ENCODE measurements at places on chromosomes 16 and 17.

DNA sequence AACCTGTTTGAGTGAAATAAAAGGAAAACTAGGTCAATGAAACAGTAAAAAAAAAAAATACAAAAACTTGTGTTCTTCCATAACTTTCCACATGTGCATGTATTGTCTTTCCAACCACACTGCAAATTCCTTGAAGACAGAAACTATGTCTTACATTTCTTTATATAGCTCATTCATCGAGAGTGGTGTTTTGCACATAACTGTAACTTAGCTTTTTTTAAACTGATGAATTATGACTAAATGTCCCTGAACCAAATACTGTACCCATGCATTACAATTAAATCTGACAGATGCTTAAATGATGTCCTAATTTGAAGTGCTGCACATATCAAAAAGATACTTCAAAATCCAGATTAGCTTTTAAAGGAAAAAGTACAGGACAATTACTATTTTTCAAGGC is 50.1 kb downstream of the BRIP1 start:
- H3K4me1 ChIP-seq: no peaks in the 10 kb centered on the region
- H3K36me3 ChIP-seq: no peaks in the 10 kb centered on the region
- H3K27ac ChIP-seq: no peak overlapping the region
- no peaks in the 10 kb centered on the region for H3K27me3 ChIP-seq

DNA sequence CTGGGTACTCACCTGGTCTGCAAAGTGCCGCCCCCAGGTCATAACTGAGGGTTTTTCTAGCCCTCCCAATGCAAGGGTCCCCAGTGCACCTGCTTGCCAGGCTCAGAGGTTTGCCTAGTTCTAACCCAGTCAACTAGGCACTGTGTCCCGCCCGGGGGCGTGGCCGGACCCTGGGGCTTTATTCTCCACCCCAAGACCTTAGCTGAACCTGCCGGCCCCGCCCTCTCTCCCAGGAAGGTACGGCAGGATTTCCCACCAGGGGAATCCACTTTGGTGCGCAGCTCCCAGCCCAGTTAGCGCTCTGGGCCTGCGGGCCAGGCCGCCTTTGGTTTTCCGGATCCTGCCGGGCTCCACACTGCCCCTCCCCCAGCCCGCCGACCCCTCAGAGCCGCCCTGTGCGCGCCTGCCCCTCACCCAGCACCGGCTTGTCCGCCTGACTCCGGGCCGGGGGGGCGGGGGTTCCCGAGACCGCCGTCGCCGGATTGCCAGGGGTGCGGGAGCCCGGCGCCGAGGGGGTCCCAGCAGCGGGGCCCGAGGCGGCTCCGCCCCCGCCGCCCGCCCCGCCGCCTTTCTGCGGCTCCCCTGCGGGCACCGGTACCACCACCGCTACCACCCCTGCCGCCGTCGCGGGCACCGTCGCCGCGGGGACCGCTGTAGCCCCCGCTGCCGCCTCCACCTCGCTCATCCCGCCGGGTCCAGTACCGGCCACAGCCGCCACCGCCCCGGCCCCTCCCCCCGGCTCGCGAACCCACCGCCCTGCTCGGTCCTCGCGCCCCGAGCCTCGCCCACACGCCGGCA is 424 bp downstream of the YBX2 start:
- peaks cover 12% of the 10 kb centered on the region for H3K4me1 ChIP-seq
- no peak overlapping the region for H3K27ac ChIP-seq
- H3K36me3 ChIP-seq: no peaks in the 10 kb centered on the region
- no peak for DNase-seq
- H3K27me3 ChIP-seq: no peaks in the 10 kb centered on the region

GRCh38 chr16:2497116-2497630 is 16.6 kb upstream of the ATP6V0C start:
- no peaks in the 10 kb centered on the region for H3K27me3 ChIP-seq
- DNase-seq: no peak
- H3K36me3 ChIP-seq: no peaks in the 10 kb centered on the region
- H3K27ac ChIP-seq: no peak overlapping the region
- H3K4me3 ChIP-seq: no peak overlapping the region

- H3K4me3 ChIP-seq: no peak overlapping the region
- no peaks in the 10 kb centered on the region for H3K36me3 ChIP-seq
- no peak overlapping the region for H3K27ac ChIP-seq
- no peaks in the 10 kb centered on the region for H3K27me3 ChIP-seq
These were observed 25.0 kb downstream of the ZNF469 start for GRCh38 chr16:88407807-88408206.

DNA sequence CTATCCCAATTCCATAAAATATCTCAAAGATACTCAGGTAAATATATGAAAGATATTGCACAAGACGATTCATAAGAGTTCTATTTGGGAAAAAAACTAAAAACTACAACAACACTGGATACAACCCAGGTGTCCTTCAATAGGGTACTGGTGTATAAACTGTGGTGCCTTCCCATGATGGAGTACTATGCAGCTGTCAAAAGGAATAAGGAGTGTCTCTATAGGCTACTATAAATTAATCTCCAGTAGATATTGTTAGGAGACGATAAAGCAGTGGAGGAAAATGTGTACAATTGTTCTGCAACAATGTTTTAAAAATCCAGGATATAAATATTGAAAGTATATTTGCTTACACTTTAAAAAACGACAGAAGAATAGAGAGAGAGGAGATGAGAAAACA is 2.4 kb upstream of the KRTAP4-12 start:
- H3K4me3 ChIP-seq: no peak overlapping the region
- no peaks in the 10 kb centered on the region for H3K27me3 ChIP-seq
- no peak overlapping the region for H3K27ac ChIP-seq
- H3K4me1 ChIP-seq: peaks cover 42% of the 10 kb centered on the region

DNA sequence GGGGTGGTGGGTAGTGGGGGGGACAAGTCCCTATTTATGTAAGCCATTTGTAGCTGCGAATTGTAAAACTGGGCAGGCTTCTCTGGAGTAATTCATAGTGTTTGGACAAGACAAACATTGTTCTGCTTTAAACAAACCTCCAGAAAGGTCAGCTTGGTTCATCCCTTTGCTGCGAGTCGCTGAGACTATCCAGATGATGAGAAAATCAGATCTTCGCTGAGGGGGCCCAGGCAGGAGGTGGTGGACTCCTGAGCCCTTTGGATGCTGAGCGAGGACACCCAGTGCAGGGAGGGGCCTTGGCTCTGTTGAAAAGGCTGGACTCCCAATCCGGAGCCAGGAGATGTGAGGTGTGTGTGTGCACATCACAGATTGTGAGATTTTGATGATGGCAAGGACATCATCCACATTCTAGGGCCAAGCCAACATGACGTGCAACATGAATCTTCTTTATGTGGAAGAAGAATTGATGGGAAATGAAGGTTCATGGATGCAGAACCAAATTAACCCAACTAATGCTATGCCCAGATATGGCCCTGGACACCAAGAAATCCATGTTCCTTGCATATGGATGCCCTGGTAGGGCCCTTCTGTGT is 15.0 kb upstream of the NTN1 start:
- no peak for DNase-seq
- H3K4me1 ChIP-seq: no peaks in the 10 kb centered on the region
- no peaks in the 10 kb centered on the region for H3K36me3 ChIP-seq
- peaks cover 18% of the 10 kb centered on the region for H3K27me3 ChIP-seq
- no peak overlapping the region for H3K4me3 ChIP-seq

GRCh38 chr16:66469291-66469946 is 42.3 kb downstream of the BEAN1 start:
- H3K27ac ChIP-seq: no peak overlapping the region
- H3K36me3 ChIP-seq: no peaks in the 10 kb centered on the region
- H3K27me3 ChIP-seq: no peaks in the 10 kb centered on the region
- no peak for DNase-seq
- H3K4me3 ChIP-seq: no peak overlapping the region

DNA sequence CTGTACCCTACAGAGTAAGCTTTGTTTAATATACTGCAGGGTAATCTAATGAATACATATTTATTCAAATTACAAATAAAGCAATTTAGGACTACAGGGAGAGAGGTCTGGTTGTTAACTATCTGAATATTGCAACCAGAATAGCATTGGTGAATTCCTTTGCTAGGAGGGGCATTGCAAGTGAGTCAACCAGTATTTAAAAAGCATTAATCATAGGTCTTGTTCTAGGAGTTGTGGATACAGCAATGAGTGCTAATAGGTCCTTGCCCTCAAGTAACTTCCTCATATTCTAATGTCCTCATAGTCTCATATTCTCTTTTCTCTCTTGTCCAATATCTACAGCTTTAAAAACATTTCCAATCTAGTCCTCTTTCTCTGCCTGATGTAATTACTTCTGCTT is 531.4 kb downstream of the CDH11 start:
- H3K36me3 ChIP-seq: no peaks in the 10 kb centered on the region
- H3K27ac ChIP-seq: no peak overlapping the region

GRCh38 chr17:41481036-41481435 is at the start of gene KRT35:
KRT35 (minus strand) TSS chr17:41481151; CDS start chr17:41481097, 54 bp downstream.
- H3K36me3 ChIP-seq: no peaks in the 10 kb centered on the region
- no peak within 1 kb of the TSS for H3K4me3 ChIP-seq
- H3K27me3 ChIP-seq: no peaks in the 10 kb centered on the region
- H3K4me1 ChIP-seq: no peaks in the 10 kb centered on the region
- no peak within 1 kb of the TSS for H3K27ac ChIP-seq

DNA sequence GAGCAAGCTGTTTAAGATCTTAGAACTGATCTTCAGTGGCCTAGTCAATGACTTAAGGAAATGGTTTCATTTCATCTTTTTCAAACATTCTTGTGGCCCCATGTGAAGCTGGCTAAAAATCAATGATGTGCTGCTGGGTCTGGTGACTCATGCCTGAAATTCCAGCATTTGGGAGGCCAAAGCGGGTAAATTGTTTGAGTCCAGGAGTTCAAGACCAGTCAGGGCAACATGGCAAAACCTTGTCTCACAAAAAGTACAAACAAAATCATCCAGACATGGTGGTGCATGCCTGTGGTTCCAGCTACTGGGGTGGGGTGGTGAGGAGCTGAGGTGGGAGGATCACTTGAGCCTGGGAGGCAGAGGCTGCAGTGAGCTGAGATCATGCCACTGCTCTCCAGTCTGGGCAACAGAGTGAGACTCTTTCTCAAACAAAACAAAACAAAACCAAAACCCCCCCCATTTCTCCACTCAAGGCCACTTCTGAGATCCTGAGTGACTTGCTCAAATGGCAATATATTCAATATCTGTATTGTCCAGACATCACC is 17.4 kb upstream of the COL1A1 start:
- H3K27ac ChIP-seq: no peak overlapping the region
- no peak overlapping the region for H3K4me3 ChIP-seq
- no peaks in the 10 kb centered on the region for H3K4me1 ChIP-seq
- no peaks in the 10 kb centered on the region for H3K36me3 ChIP-seq

GRCh38 chr16:58155839-58156238 is 26.7 kb upstream of the CFAP20 start:
- no peaks in the 10 kb centered on the region for H3K4me1 ChIP-seq
- H3K27ac ChIP-seq: no peak overlapping the region
- DNase-seq: no peak
- no peak overlapping the region for H3K4me3 ChIP-seq
- no peaks in the 10 kb centered on the region for H3K36me3 ChIP-seq

DNA sequence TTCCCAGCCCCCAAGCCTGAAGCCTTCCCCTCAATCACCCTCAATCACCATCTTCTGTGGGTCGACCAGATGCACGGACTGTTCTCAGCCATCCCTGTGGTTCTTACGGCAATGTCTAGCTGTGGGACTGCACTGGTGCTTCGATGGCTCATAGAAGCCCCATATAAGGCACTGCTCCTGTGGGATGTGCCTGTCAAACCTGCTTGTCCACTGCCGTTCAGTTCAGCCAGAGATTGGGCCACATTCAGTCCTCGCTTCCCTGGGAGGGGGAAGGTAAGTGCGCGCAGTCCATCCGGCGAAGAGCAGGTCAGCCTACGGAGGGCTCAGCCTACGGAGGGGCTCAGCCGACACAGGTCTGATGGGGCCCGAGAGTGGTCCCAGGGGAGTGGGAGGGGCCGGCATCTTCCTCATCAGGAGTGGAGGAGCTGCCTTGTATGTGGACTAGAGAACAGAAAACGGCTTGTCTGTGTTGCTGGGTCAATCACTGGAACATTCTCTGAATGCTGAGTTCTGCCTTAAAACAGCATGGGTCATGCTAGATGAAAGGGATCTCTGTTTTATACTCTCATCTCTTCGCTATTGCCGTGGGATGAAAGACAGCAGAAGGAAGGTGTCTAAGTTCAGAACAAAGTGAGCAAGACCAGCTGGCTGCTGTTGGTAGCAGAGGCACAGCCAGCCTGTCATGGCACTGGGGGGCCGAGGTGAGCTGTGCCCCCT is at the start of gene CARD14:
Gene CARD14, plus strand, starts transcription at position 247 of the 717 bp plus-strand sequence. CDS start 11,409 bp downstream, outside the sequence.
- no peak within 1 kb of the TSS for H3K27ac ChIP-seq
- no peaks in the 10 kb centered on the region for H3K27me3 ChIP-seq
- no peaks in the 10 kb centered on the region for H3K4me1 ChIP-seq
- no peak for DNase-seq

DNA sequence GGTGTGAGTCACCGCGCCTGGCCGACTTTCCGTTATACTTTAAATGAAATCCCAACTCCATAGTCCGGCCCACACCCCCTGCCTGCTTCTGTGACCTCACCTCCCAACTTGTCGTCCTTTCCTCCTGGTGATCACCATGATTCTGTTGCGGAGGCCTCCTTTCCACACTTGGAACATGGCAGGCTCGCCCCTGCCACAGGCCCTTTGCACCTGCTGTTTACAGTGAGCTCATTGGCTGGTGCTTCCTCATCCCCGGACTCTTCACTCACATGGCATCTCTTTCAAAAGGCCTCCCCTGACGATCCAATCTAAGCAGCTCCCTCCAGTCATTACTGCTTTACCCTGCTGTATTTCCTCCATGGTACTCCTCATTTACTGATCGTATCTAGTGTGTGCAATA is 64.6 kb downstream of the RAP1GAP2 start:
- no peaks in the 10 kb centered on the region for H3K36me3 ChIP-seq
- no peak overlapping the region for H3K4me3 ChIP-seq
- no peaks in the 10 kb centered on the region for H3K27me3 ChIP-seq
- DNase-seq: no peak
- no peaks in the 10 kb centered on the region for H3K4me1 ChIP-seq
- H3K27ac ChIP-seq: no peak overlapping the region

GRCh38 chr17:71168053-71168741 is 952.6 kb upstream of the SOX9 start:
- H3K36me3 ChIP-seq: no peaks in the 10 kb centered on the region
- no peaks in the 10 kb centered on the region for H3K4me1 ChIP-seq
- DNase-seq: no peak
- H3K27ac ChIP-seq: no peak overlapping the region
- no peak overlapping the region for H3K4me3 ChIP-seq

DNA sequence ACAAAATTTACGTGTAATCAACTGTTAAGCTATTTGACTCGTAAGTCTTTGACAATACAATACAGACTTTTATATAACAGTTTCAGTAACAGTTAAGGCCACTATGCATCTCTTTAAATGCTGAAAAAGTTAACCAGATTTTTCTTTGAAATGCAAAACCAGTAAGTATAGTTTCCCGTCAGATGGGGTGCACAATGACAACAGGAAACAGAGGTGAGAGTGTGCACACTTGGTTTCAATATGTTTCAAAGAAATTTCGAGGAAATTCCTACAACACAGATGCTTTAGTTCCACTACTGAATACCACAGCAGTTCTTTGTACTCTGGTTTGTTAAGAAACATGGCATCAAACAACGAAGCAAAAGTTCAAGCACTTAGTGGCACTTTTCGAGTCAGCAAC is 48.4 kb downstream of the RNF157 start:
- H3K4me1 ChIP-seq: peaks cover 61% of the 10 kb centered on the region
- no peaks in the 10 kb centered on the region for H3K36me3 ChIP-seq
- no peaks in the 10 kb centered on the region for H3K27me3 ChIP-seq
- peak overlapping the region; percentile 42 for H3K4me3 ChIP-seq
- H3K27ac ChIP-seq: peak overlapping the region; percentile 79

GRCh38 chr16:84407588-84408313 is 39.4 kb downstream of the ATP2C2 start:
- no peaks in the 10 kb centered on the region for H3K27me3 ChIP-seq
- no peaks in the 10 kb centered on the region for H3K36me3 ChIP-seq
- no peak overlapping the region for H3K27ac ChIP-seq
- no peak overlapping the region for H3K4me3 ChIP-seq
- H3K4me1 ChIP-seq: no peaks in the 10 kb centered on the region
